ENCODE measurements at places on chromosomes 1 and 21.

DNA sequence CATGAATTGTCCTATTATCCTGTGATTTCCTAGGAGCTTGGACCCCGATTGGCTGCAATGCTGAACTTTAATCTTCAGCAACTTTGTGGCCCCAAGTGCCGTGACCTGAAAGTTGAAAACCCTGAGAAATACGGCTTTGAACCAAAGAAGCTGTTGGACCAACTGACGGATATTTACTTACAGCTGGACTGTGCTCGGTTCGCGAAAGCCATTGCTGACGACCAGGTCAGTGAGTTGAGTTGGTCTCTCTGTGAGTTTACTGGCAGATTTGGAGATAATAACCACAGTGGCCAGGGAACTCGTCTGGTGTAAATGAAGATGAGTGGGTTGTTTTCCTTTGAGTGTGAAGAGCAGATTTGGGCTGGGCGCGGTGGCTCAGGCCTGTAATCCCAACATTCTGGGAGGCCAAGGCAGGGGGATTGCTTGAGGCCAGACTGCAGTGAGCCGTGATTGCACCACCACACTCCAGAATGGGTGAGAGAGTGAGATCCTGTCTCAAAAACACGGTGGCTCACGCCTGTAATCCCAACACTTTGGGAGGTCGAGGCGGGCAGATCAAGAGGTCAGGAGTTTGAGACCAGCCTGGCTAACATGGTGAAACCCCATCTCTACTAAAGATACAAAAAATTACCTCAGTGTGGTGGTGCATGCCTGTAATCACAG, 39.1 kb upstream of the KIF1B start:
- H3K4me1 ChIP-seq = peaks cover 41% of the 10 kb centered on the region
- peak overlapping the region; percentile 98 for H3K27ac ChIP-seq
- no peak for DNase-seq
- H3K4me3 ChIP-seq = peak overlapping the region; percentile 76
- H3K36me3 ChIP-seq = peaks cover 67% of the 10 kb centered on the region

GRCh38 chr1:236303675-236304074, 21.9 kb upstream of the ERO1B start:
- no peaks in the 10 kb centered on the region for H3K36me3 ChIP-seq
- peaks cover 4% of the 10 kb centered on the region for H3K4me1 ChIP-seq
- no peaks in the 10 kb centered on the region for H3K27me3 ChIP-seq
- H3K27ac ChIP-seq = no peak overlapping the region
- no peak overlapping the region for H3K4me3 ChIP-seq

- no peak for DNase-seq
- H3K4me3 ChIP-seq = no peak overlapping the region
- peaks cover 7% of the 10 kb centered on the region for H3K27me3 ChIP-seq
- no peak overlapping the region for H3K27ac ChIP-seq
- no peaks in the 10 kb centered on the region for H3K4me1 ChIP-seq
- no peaks in the 10 kb centered on the region for H3K36me3 ChIP-seq
These were observed 64.8 kb downstream of the PLXNA2 start for GRCh38 chr1:208179263-208179816.

DNA sequence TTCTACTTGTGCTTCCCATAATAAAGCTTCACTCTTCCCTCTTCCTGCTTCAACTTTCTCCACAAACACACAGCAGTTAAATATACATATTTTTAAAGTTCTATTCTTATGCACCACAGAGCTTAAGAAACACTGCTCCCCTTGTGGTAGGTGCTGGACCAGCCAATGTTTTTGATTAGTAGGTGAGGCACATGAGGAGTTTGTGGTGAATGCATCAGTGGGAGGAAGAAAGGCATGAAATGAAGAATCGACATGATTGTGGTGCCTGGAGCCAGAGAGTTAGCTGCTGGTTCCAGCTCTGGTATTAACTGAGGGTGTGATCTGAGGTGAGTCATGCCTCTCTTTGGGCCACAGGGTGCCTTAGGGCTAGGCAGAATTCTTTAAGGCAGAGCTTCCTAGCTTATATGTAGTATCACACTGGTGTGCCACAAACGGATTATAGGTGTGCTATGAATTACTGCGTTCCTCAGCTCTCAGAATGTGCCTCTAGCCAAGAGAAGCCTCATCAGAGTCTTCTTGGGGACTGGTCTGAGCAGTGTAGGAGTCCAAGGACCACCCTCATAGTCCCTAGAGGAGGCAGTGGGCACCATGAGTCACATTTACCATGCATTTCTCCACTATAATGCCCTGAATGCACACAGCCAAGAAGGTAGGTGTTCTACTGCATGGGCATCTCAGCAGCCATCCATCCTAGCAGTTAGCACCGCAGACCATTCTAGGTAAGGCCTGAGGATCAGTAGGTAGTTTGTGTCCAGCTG, 97.4 kb upstream of the SGIP1 start:
- peaks cover 37% of the 10 kb centered on the region for H3K4me1 ChIP-seq
- peaks cover 7% of the 10 kb centered on the region for H3K36me3 ChIP-seq
- H3K27me3 ChIP-seq = no peaks in the 10 kb centered on the region
- peak overlapping the region; percentile 66 for H3K27ac ChIP-seq
- peak; percentile 71 for DNase-seq

DNA sequence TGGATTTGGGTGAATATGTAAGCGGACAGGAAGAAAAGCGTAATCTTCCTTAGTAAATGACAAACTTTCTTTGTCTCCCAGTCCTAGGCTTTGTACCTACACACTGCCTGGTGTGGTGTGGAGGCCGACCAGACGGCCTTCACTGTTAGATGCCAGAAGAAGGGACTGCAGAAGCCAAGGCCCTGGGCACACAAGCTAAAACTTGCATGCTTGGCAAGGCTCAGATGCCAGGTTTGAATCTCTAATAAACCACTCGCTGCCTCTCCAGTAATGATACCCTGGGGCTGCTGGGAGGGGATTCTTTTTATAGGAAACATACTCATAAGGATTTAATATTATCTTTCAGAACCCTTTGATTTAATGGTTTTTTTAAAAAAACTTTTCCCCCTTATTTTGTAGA, 263.8 kb downstream of the PTPRC start:
- peaks cover 21% of the 10 kb centered on the region for H3K36me3 ChIP-seq
- no peak overlapping the region for H3K27ac ChIP-seq

- H3K27ac ChIP-seq = no peak overlapping the region
- H3K4me1 ChIP-seq = peaks cover 2% of the 10 kb centered on the region
- H3K4me3 ChIP-seq = no peak overlapping the region
These were observed 30.5 kb downstream of the RHBG start for GRCh38 chr1:156399355-156400125.

- H3K27me3 ChIP-seq = no peaks in the 10 kb centered on the region
- no peak for DNase-seq
- H3K4me3 ChIP-seq = no peak overlapping the region
- no peaks in the 10 kb centered on the region for H3K36me3 ChIP-seq
- no peak overlapping the region for H3K27ac ChIP-seq
- H3K4me1 ChIP-seq = no peaks in the 10 kb centered on the region
These were observed 24.0 kb downstream of the TMEM53 start for GRCh38 chr1:44650159-44650831.

DNA sequence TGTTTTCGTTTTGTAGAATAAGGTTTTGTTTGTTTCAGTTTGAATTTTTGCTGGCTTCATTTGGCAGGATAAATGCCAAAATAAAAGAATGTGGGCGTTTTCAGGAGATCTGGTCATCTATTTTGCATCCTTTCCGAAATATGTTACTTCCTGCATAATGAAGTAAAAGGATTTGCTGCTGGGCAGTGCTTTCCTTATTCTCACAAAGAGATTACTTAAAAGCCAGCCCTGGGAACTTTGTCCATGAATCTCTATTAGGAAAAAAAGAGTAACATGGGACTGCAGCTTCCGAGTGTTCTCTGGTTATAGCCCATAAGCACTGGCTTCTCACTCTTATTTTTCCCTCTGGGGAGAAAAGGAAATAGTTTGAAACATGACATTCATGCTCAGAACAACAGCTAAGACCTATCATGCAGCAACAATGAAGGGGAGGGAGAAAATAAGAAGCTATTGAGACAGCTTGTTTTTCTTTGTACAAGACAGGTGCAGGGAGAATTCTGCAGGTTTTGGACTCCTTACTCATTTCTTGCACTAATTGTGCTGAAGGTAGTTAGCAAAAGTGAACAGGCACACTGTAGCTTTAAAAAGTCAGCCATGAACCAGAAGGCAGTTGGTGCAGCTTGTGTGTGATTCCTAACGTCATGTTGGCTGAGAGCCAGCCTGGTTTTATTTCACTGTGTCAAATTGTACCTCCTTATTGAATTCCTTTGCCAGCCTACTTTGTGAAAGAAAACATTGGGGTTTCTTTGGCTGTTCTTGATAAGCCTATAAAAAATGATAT, at the start of gene SAMD13:
SAMD13 (plus strand) TSS at position 705 of the 781 bp plus-strand sequence. CDS start 1,527 bp downstream, outside the sequence.
- H3K36me3 ChIP-seq = no peaks in the 10 kb centered on the region
- peaks cover 44% of the 10 kb centered on the region for H3K4me1 ChIP-seq
- no peaks in the 10 kb centered on the region for H3K27me3 ChIP-seq
- peak within 1 kb of the TSS; percentile 80 for H3K4me3 ChIP-seq

- no peak for DNase-seq
- H3K27me3 ChIP-seq = no peaks in the 10 kb centered on the region
- no peak overlapping the region for H3K27ac ChIP-seq
- peaks cover 18% of the 10 kb centered on the region for H3K36me3 ChIP-seq
These were observed 1.3 kb downstream of the TMEM269 start for GRCh38 chr1:42786097-42786496.

- no peaks in the 10 kb centered on the region for H3K27me3 ChIP-seq
- no peak overlapping the region for H3K27ac ChIP-seq
- DNase-seq = no peak
- no peak overlapping the region for H3K4me3 ChIP-seq
These were observed 8.5 kb downstream of the NECAP2 start for GRCh38 chr1:16449065-16449464.

- H3K27me3 ChIP-seq = no peaks in the 10 kb centered on the region
- no peak overlapping the region for H3K4me3 ChIP-seq
- no peak for DNase-seq
- no peaks in the 10 kb centered on the region for H3K4me1 ChIP-seq
- H3K27ac ChIP-seq = no peak overlapping the region
These were observed 302.3 kb upstream of the NRIP1 start for GRCh38 chr21:15367061-15367626.
